ENCODE measurements at places on chromosomes 3 and 15.
A peak's percentile ranks its signal among the peaks of the same experiment; 100 is the strongest.

DNA sequence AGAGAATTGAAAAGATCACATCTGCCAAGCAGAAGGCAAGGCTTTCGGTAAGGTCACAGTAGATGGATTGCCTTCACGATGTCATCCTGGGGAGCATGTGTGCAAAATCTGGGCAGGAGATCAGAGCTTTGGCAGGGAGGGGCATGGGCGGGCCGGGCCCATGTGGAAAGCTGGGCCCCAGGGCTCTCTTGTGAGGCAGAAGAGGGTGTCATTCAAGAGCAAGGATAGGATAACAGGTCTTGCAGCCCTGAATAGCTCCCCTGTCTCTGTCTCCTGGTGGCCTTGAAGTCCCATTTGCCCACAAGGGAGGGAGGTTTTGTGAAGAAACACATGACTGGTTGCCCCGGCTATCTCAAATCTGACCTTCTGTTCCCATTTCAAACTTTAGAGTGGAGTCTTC is 172.0 kb downstream of the OPA1 start:
- DNase-seq, result no peak

DNA sequence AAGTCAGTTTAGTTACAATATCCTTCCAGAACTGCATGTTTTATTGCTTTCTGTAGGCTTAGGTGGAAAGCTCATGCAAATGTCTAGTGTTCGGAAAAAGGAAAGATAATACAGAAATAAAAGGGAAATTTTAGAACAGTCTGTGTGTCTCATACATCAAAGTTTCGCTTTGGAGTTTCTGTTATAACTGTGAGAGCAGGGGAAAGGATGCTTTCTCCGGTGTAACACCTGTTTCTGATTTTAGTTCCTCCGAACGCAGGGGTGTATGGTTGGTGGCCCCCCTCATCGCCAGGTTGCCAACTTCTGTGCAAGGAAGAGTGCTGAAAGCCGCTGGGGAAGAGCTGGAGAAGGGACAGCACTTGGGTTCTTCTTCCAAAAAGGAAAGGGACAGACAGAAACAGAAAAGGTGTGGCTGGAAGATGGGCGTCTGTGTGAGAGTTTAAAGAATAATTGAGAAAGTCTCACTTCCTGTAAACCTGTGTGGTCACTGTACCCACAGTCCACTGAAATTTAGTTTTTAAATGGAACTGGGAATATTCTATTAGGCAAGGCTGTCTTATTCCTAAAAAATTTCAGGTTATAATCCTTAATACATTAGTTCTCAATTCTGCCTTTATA is 6.7 kb downstream of the P2RY12 start:
- DNase-seq, result no peak

DNA sequence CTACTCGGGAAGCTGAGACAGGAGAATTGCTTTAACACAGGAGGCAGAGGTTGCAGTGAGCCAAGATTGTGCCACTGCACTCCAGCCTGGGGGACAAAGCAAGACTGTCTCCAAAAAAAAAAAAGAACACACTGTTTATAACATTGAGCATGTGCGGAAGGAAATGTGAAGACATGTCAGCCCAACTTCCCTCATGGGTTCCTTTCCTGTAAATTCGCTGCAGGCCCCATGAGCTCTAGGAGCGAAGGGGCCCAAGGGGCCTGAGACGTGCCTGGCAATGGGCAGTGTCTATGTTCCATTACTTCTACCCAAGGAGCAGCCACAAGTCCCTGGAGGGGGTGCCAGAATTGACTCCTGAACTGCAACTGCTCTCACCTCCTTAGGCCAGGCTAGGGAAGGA is 3.2 kb downstream of the PFKFB4 start:
- DNase-seq, result no peak

DNA sequence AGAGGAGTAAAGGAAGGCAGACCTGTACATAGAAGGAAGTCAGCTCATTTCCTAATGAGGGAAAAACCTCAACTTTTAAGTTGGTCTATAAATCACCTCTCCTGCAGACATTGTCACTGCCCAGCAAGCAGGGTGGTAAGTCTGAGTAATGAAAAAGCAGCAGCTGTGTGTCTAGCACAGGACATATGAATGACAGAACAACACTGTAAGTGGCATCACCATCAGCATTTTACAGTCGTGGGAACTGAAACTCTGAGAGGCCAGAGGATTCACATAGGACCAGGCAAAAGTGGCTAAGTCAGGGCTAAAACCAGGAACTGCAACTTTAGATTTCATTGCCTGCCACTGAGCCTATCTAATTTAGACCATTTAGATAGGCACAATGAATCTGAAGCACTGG is 235.6 kb downstream of the CLSTN2 start:
- DNase-seq, result no peak

DNA sequence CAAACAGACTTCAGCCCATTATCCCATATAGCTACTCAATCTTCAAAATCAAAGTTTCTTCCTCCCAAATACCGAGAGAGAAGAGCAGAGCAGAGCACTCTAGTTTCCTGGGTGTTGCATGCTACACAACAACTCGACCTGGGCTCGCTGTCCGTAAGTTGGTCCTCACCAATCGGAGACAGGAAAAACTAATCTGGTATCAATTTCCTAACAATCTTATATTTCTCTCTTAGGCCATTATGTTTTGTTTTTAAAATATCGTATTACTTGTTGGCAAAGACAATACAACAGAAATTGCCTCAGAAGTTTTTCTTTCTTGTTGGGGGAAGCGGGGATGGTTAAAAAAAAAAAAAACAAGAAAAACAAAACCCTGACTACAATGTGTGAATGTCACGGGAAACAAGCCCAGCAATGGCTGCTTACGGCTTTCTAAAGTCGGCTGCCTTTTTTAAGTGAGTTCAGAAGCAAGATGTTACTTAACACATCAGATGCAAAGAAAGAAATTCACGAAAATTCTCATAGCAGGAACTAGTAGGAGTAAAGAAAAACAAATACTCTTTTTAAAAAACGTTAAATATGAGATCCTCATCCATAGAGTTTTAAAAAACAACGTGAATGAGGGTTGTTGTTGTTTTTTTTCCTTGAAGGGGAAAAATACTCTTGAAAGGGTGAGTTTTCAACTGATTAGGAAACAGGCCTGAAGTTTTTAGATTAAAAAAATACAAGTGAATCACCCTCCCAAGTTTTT is 1.9 kb downstream of the VGLL4 start:
- DNase-seq, result peak; percentile 51

DNA sequence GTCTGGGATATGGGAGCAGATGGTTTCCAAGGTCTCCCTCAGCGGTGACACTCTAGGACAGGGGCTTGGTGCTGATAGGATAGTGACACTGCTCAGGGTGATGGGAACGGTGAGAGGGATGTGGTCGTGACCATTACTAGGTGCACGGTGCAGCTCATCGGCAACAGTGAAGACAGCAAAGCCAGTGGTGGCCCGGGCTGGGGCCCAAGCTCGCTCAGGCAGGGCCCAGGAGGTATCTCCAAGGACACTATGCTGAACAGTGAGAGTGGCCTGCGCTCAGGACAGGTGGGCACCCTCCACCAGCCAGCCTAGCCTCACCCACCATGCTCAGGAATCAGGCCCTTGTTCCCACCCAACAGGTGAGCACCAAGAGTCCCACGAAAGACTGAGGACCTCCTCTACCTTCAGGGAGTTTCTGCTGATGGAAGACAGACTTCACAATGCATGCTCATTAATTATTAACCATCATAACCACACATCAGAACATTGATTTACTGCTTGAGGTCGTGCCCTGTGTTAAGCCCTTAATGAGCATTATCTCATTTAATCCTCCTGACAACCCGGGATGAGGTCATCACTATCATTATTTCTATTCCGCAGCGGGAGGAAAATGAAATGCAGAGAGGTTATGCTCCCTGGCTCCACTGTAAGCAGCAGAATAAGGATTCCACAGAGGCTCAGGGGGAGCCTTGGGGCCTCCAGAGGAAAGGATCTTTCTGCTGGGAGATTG is 269.4 kb downstream of the UACA start:
- DNase-seq, result peak; percentile 87

GRCh38 chr15:64824929-64825430 is 467 bp downstream of the PIF1 start:
- peak; percentile 36 for DNase-seq

DNA sequence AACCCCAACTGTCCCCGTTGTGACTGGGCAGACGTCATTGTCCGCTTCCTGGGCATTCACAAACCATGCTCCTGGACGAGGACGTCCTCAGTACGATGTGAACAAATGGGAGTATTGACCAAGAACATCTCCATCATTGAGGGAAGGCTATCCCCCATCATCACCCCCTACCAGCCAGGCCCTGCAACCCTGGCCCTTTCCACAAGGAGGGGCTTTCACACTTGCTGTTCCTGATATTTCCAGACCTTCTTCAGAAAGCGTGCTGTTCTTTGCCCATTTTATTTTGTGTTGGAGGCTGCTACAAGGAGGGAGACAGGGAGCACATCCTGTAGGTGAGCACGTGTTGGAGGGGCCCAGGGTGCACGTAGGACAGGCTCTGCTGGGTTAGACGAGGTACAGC is 277.0 kb upstream of the LRRC3B start:
- DNase-seq, result no peak

GRCh38 chr3:62073038-62073437 is 300.3 kb downstream of the FEZF2 start:
- no peak for DNase-seq

DNA sequence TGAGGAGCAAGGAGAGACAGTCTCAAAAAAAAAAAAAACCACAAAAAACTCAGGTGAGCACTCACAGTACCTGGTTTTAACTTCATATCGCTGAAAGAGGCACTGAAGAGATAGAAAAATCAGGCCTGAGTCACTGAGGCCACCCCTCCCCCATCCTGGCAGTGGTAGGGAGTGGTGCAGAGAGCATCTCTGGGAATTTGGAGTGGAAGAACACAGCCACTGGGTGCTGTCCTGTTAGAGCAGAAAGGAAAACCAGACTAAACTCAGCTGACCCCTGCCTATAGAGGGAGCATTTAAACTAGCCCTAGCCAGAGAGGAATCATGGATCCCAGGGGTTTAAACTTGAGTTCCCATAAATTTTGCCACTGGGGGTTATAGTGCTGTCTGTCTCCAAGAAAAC is 22.2 kb upstream of the DNAJC13 start:
- DNase-seq, result no peak

GRCh38 chr3:117811786-117812185 is 1102.2 kb downstream of the TUSC7 start:
- DNase-seq, result no peak

DNA sequence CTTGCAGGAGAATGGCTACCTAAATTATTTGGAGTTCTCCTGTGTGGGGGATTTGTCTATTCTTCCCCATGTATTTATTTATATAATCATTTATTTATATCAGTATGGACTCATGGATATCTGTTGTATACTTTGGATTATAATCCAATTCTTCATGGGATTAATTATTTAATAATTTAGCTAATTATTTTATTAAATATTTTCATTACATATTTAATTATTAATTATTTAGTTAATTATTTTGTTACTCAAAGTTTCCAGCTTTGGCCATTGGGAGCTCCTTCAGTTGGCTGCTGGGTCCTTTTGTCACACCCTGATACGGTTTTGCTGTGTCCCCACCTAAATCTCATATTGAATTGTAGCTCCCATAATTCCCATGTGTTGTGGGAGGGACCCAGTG is 3.3 kb upstream of the PRR20G start:
- DNase-seq, result no peak

DNA sequence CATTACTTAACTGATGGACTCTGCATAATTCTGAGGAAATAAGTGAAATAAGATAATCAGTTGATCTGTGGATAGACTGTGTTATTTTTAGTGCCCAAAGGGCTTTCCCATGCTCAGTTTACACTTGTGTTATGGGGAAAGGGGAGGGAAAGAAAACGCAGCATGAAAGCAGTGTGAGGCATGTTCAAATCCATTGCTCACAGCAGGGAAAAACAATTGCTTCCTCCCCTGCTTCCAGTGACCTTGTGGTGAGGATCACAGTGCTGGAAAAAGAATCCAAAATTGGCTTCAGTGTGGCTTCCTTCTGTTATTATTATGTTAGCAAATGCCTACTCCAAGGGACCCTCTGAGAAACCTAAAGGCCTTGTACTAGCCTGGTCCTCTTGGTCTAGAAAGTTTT is 285.1 kb upstream of the CDIN1 start:
- DNase-seq, result no peak

- no peak for DNase-seq
Observed at GRCh38 chr15:74156678-74157411, 16.7 kb upstream of the ISLR start.

GRCh38 chr3:108757404-108757982 is at the start of gene RETNLB:
Gene RETNLB (minus strand): TSS chr3:108757410. CDS start chr3:108757185, 225 bp downstream.
- no peak for DNase-seq

- DNase-seq, result no peak
Observed at GRCh38 chr3:130905551-130905950, 11.7 kb downstream of the ATP2C1 start.

- DNase-seq, result no peak
Observed at GRCh38 chr15:95497634-95498033, 832.9 kb upstream of the NR2F2 start.

GRCh38 chr3:16377847-16378302 is 112.9 kb downstream of the OXNAD1 start:
- no peak for DNase-seq

DNA sequence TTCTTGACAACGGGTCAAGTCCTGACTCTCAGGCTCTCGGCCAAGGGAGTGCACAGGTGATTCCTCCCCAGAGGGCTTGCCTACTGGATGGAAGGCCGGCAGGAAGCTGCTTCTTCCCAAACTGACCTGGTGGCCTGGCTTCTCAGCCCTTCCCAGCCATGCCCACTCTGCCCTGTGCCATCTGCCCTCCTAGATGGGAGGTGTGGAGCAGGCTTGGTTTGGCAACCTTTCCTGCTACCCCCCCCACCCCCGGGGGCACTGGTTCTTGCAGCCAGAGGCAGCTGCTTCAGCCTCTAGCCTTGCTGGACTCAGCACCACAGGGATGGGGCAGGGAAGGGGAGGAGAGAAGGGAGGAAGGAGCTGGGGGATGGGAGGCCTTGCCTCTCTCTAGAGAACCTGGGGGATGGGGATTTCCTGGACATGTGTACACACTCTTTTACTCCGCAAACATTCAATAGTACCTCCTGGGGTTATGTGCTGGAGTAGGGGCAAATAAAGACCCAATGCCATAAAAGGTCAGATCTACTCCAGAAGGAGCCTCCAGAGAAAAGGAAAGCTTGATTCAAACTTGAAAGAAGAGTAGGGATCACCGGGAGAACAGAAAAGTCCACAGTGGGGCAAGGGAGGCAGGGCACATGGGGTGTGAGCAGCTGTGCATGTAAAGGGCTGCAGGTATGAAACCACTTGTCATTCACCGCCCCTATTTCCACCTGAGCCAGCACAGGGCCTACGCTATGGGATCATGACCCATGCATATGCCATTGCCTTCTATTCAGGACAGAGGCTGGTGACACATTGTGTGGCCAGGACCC is 4.2 kb upstream of the DAPK2 start:
- no peak for DNase-seq

DNA sequence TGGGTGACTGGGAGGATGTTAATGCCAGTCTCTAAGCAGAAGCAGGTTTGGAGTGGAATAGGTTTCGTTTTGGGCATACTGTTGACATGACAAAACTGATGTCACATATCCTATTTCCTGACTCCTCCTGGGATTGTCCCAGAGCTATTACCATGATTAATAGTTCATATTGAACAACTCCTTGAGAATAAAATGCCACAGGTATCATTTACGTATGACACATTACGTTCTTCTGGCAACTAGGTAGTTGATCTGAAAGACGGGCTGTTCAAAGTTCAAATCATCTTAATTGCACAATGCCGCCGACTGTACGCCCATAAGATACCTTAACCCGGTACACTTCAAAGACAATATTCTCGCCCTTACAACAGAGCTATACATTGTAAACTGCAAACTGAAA is 1.4 kb upstream of the RAB5A start:
- DNase-seq, result peak; percentile 58

- DNase-seq, result no peak
Observed at GRCh38 chr3:65284546-65284945, 596.7 kb upstream of the ADAMTS9 start.
